Forelimb muscle (tissue), 1 donor: ENCODE measurements at places on chromosomes 7 and 10. TPM values are rescaled to one million over a fixed set of nuclear protein-coding genes. Genes with fewer than 3 reads are reported as not detected.

GRCh38 chr10:98446151-98446660, 529 bp downstream of the HPS1 start:
- no peak for DNase-seq

DNA sequence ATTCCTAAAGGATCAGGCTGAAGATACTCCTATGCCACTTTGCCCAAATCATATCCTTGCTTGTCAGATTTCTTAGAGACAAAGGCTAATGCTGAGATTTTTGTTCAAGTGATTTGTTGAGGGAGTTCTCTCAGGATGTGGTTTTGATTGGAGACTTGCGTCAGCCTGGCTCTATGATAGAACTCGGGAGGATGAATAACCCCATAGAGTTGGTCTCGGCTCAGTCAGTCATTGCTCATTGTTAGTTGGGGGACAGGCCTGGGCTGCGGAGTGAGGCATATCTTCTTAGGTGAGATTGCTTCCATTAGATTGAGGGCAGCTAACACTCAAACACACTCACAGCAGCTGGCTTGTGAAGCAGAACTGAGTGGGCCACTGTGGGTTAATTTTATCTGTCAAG, 203.4 kb downstream of the KIF20B start:
- DNase-seq = no peak

DNA sequence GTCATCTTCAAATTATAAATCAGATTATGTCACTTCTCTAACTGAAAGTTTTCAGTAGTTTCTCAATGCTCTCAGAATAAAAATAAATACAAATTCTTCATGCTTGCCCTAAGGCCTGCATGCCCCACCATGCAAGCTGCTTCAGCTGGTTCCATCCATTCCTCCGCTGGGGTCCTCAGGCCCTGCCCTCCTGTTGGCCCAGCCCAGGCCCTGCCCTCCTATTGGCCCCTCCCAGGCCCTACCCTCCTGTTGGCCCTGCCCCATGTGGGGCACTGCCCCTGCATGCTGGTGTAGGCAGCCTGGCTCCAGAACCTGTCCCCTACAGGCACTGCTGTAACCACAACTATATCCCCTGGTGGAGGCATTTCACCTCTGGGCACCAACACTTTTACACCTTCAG, 109.3 kb upstream of the TCERG1L start:
- DNase-seq = no peak

DNA sequence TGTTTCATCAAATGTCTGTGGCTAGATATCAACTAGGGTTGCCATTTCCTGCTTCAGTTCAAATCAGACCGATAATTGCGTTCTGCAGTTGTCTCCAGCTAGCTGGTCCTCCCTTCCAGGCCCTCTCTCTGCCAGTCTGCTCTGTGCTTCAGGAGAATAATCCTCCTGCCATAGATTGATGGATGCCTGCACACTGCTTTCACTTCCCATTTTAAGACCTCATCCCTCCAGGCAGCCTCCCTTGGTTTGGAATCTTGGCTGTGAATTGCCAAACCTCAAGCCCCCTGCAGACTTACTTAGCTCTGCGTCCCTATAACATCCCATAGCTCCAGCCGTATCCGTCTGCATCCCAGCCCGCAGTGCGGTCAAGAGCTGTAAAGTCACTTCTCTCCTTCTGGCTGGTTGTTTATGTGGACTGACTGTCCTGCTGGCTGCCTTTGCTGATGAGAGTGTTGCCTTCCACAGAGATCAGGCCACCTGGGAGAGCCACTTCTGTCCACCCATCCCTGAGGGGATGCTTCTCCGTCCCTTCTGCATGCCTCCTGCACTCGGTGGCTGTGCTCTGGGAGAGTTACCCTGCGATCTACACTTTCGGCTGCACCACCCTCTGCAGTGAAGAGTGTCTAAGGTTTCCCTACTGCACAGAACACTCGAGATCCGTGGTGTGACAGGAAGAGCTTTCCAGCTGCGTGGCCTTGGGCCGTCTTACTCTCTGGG, 22.4 kb upstream of the KLF6 start:
- no peak for DNase-seq

GRCh38 chr10:105834261-105835059, 1193.4 kb downstream of the SORCS3 start:
- no peak for DNase-seq

- DNase-seq = no peak
These were observed 46.6 kb upstream of the FXYD4 start for GRCh38 chr10:43324876-43325275.

Gene AGAP3
- polyA plus RNA-seq = 68.3 TPM

Gene FAM241B
- 0.39 TPM for polyA plus RNA-seq
